ENCODE measurements at places on chromosomes 11 and 22.

- no peak for DNase-seq
These were observed 1341.8 kb downstream of the TBC1D22A start for GRCh38 chr22:48104102-48104738.

GRCh38 chr11:131626788-131627187 lies 256.4 kb downstream of the NTM start:
- DNase-seq, result no peak

GRCh38 chr22:35838855-35839576 lies 121.3 kb downstream of the APOL5 start:
- DNase-seq, result no peak

- no peak for DNase-seq
These were observed 591.8 kb upstream of the KIRREL3 start for GRCh38 chr11:127592371-127592770.

DNA sequence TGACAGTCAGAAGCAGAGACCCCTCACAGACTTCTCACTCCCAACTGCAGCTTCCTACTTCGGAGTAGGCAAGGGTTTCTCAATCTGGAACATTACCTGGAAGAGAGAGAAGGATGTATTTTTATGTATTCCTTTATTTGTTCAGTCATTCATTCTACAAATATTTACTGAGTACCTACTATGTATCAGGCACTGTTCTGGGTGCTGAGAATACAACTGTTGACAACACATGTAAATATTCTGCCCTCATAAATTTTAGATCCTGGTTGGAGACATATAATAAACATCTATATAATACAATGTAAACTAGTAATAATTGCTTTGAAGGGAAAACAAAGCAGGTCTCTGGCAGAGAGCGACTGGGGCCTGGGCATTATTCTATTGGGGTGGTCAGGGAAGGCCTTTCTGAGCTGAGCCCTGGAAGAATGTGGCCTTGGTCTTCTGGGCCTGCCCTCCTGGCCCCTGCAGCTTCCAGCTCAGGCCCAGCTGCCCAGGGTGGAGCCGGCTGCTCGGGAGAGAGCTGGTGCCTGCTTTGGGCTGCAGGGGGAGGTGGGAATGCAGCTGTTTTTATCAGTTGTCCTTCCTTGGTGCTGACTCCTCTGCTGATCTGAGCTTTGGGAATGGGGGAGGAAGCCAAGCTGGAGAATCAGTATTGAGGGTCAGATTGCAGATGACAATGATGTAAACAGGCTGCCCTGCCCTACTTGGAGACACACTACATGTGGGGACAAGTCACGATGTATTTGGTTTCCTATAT lies 46.8 kb downstream of the PKNOX2 start:
- DNase-seq, result no peak

- DNase-seq, result no peak
These were observed 13.2 kb upstream of the AMPD3 start for GRCh38 chr11:10441652-10442503.

Measured in foreskin keratinocyte (primary cell).